ENCODE measurements at places on chromosomes 2 and 18.

GRCh38 chr18:25518716-25519053 lies 166.7 kb upstream of the ZNF521 start:
- no peak for DNase-seq

DNA sequence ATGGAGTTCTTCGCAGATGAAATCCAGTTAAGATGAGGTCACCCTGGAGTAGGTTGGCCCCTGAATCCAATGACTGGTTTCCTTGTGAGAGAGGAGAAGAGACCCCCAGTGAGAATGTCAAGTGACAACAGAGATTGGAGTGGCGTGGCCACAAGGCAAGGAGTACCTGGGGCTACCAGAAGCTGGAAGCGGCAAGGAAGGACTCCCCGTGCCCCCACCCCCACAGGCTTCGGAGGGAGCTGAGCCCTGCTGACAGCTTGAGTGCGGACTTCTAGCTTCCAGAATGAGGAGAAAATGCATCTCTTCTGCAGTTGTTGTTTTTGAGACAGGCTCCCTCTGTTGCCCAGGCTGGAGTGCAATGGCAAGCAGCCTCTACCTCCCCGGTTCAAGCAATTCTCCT lies 78.0 kb upstream of the HPCAL1 start:
- DNase-seq, result no peak

- no peak for DNase-seq
Measured at GRCh38 chr2:18592372-18592771, 3.0 kb upstream of the NT5C1B start.

- DNase-seq, result no peak
Measured at GRCh38 chr2:59196491-59196890, 955.4 kb upstream of the FANCL start.

DNA sequence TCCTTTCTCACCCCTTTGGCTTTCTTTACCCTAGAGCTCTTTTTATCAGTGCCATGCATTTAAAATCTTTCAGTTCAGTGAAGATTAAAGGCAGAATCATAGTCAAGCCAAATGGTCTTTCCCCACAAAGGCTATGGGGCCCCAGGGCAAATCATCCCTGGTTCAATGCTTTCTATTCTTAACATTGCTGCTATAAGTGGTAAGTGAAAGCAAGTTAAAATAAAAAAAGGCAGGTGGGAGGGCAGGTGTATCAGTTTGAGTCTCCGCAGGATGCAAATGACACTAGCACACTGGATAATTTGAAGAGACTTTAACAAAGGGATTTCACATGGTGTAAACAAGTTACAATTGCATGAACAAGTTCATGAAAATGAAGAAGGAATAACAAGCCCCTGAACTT lies 757.4 kb downstream of the SATB2 start:
- DNase-seq, result no peak

DNA sequence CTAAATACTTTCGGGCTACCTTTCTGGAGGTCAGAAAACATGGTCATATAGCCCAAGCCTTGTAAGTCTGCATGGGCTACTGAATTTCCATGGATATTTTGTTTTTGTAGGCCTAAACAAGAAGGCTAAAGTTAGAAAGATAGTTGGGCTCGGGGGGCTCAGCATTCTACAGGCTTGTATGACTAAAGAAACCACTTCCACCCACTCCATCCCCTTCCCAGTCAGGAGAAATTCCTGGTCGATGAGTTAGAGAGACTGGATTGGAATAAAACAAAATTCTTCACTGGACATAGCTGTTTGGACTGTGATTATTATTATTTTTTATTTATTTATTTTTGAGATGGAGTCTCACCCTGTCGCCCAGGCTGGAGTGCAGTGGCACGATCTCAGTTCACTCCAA lies 539.4 kb upstream of the TNP1 start:
- no peak for DNase-seq

DNA sequence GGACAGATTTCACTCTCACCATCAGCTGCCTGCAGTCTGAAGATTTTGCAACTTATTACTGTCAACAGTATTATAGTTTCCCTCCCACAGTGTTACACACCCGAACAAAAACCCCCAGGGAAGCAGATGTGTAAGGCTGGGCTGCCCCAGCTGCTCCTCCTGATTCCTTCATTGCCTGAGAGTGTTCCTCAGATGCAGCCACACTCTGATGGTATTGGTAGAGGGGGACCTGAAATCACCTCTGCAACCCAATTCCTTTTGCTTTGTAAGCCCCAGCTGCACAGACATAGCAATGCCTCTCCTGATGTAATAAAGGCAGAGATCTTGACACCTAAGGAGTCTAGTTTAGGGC lies 1529.8 kb downstream of the RPIA start:
- no peak for DNase-seq

DNA sequence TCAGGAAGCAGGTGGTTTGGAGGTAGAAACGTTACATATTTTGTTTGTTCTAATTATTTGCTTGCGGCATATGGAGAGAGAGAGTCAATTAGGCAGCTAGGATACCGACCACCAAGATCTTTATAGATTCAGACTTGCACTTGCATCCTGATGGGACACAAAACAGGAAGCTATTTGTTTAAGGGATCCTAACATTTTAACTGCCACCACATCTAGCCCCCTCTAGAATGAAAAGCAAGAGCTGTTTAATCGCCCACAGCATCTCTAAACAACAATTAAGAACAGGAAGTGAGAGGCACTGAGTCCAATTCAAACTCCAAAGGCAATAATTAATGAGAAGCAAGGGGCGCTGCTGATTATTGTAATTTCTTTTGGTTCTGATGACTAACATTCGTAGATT lies 182.0 kb upstream of the LINC00305 start:
- DNase-seq, result no peak

- no peak for DNase-seq
Measured at GRCh38 chr2:33272001-33272400, 204.4 kb upstream of the RASGRP3 start.

GRCh38 chr2:60550178-60550983 lies 3.1 kb downstream of the BCL11A start:
- no peak for DNase-seq

GRCh38 chr2:226760412-226761194 lies 39.0 kb downstream of the IRS1 start:
- no peak for DNase-seq

GRCh38 chr18:7722955-7723354 lies 155.8 kb downstream of the PTPRM start:
- no peak for DNase-seq

DNA sequence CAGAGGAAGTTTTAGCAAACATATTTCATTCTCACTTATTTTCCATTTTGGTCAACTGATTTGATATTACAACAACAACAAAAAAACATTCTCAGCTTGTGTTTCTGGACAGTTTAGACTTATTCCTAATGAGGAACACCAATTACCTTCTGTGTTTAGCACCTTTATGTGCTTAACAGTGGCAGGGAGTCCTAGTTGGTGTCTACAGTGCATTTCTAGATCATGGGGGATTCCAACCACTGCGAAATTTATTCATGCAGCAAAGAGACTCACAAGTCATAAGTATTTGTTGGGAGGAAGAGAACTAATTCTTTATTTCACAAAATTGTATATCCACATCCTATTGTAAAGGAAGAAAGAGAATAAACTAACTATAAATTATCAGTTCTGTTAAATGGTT lies 4.2 kb downstream of the ARHGAP28 start:
- DNase-seq, result no peak

GRCh38 chr18:60113396-60113795 lies 213.6 kb downstream of the PMAIP1 start:
- DNase-seq, result no peak

DNA sequence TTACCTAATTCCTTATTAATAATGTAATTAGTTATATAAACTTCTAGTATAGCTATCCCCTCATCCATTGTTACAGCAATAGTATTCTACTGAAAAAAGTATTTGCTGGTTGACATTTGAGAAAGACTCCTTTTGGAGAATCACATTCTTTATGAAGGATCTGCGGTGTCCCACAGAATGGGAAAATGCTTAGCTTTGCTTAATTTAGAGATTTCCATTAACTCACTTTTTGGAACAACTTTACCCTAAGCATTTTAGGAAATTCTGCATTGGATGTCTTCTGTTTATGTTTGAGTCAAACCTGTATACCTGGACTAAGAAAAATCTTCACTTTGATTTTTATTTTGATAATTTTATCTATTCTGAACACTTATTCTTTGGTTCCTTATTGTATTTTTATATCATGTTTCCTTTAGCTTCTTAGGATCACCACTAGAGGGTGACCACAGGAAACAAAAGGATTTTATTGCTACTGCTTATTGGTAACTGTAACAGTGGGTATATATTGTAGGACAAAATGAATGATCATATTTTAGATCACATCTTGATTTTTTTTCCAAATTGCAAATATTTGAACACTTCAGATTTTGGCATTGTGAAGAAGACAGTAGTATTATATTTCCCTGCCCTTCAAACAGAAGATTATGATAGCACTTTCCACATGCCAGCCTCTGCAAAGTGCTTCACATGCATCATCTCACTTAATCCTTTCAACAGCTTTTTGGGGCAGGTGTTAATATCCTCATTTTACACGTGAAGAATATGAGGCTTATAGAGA lies 79.6 kb downstream of the MIB1 start:
- no peak for DNase-seq

DNA sequence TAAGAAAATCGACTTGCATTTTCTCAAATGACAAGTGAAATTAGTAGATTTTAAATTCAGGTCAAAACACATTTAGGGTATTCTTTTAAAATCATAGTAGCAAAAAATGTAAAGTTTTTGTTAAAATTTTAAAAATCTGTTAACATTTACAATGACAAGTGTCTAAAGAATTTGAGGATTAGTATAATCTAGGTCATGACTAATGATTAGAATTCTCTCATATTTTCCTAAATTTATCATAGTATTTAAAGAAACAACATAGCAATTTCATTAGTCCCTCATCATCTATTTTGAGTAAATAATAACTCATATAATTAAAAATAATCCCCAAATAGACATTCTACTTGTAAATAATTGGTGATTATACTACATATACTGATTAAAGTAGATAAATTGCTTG lies 23.6 kb downstream of the THUMPD2 start:
- no peak for DNase-seq

DNA sequence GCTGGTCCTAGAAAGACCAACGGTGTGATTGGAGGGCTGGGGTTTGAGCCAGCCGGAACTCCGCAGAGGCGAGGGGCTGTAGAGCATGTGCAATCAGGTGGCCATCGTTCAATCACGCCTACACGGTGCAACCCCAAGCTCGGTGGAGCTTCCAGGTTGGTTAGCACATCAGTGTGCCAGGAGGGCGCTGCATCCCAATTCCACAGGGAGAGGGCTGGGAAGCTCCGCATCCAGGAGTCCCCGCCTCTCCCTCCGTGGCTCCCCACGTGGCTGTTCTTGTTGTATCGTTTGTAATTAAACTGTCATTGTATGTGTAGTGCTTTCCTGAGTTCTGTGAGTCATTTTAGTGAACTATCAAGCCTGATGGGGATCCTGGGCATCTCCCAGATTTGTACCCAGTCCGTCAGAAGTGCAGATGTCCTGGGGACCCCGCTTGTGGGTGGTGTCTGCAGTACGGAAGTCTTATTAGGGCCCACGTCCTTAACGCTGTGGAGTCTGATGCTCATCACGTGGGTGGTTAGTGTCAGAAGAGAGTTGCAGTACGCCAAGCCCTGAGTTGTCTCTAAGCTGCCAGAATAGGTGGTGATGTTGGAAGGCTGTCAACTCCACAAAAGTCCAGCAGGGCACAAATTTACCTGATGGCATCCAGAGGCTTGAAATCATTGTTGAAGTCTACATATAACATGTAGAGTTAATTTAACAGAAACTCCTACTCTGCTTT lies 20.6 kb upstream of the AMMECR1L start:
- no peak for DNase-seq

DNA sequence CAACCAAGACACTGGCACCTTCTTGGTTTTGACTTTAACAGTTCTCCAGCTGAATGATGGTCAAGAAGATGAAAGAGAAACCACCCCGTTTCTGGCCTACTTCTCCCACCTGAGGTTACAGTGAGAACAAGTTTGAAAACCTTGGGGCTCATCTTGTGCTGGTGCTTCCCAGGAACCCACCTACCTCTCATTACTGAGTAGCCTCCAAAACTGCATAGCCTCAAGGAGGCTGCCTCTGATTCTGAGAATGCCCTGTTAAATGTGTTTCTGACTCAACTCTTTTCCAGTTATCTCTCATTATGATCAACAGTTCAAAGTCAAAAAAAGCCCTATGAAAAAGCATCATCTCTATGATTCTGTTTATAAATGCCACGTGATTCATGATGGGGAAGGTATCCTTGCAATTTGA lies 121.9 kb downstream of the CACNB4 start:
- no peak for DNase-seq

GRCh38 chr2:126754240-126755004 lies 98.5 kb downstream of the GYPC start:
- no peak for DNase-seq

- no peak for DNase-seq
Measured at GRCh38 chr18:2100694-2101213, 470.6 kb downstream of the METTL4 start.

DNA sequence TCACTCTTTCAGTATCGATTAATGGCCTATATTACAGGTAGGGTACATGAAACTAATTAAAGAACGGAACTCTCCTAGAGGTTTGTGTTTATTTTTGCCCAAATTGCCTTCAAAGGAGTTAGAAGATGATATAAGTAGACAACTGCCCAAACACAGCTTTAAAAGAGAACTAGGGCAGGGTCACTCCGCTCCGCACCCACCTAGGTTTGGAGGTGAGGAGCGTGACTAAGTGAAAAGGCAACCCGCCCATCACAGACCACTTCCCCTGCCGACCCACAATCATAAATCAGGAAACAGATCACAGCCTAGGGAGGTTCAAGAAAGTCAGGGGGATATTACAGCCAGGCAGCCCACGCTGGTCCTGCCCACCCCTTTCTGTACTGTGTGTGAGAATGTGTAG lies 166.7 kb downstream of the C1D start:
- DNase-seq, result no peak

- no peak for DNase-seq
Measured at GRCh38 chr2:234275515-234275914, 221.4 kb downstream of the ARL4C start.

GRCh38 chr2:233185330-233185729 lies 66.1 kb upstream of the ATG16L1 start:
- DNase-seq, result no peak

DNA sequence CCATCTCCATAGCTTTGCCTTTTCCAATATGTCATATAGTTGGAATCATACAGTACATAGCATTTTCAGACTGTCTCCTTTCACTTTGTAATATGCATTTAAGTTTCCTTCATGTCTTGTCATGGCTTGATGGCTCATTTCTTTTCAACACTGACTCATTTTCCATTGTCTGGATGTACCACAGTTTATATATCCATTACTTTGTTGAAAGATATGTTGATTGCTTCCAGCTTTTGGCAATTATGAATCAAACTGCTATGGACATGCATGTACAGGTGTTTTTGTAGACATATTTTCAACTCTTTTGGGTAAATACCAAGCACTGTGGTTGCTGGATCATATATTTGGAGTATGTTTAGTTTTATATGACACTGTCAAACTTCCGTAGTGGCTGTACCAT lies 26.3 kb downstream of the ACSL3 start:
- no peak for DNase-seq

DNA sequence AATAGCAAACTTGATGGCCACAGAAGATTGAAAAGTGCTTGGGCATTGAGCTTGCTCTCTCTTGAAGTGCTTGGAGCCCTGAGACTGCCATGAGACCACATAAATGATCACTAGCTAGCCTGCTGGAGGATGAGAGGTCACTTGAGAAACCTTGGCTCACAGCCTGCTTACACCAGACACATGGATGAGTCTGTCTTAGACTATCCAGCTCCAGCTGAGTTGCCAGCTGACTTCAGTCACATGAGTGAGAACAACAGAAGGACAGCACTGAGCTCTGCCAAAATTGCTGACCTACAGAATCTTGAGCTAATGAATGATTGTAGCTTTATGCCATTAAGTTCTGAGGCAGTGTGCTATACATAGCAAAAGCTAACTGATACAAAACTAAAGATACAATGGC lies 18.1 kb downstream of the NABP1 start:
- no peak for DNase-seq
